Bronchial epithelial cell (primary cell): ENCODE measurements at places on chromosomes 7 and 10.

GRCh38 chr10:103605359-103606096 lies 112.0 kb downstream of the NEURL1 start:
- DNase-seq: peak; percentile 25

DNA sequence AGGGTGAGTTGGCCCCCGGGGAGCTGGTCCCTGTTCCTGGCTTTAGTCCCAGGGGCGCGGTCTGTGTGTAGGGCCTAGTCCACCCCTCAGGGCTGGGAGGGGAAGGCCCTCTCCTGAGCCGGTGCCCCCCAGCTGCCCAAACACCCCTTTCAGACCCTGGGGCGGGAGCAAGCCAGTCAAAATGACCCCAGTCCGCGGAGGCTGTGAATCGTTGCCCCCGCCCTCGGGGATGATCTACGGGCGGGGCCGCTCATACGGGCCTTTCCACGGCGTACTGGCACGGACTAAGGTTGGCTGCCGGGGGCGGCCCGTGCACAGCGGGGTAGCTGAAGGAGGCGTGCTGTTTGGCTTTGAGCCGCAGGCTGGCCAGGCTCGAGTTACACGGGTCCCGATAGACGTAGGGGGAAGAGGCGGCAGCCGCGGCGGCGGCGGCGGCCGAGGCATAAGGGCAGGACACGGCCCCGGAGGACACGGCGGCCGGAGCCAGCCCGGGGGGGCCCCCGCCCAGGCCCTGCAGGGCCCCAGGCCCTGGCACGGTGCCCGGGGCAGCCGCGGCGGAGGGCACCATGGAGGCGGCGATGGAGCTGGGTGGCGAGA lies 4.3 kb downstream of the ELOVL3 start:
- DNase-seq: peak; percentile 29

DNA sequence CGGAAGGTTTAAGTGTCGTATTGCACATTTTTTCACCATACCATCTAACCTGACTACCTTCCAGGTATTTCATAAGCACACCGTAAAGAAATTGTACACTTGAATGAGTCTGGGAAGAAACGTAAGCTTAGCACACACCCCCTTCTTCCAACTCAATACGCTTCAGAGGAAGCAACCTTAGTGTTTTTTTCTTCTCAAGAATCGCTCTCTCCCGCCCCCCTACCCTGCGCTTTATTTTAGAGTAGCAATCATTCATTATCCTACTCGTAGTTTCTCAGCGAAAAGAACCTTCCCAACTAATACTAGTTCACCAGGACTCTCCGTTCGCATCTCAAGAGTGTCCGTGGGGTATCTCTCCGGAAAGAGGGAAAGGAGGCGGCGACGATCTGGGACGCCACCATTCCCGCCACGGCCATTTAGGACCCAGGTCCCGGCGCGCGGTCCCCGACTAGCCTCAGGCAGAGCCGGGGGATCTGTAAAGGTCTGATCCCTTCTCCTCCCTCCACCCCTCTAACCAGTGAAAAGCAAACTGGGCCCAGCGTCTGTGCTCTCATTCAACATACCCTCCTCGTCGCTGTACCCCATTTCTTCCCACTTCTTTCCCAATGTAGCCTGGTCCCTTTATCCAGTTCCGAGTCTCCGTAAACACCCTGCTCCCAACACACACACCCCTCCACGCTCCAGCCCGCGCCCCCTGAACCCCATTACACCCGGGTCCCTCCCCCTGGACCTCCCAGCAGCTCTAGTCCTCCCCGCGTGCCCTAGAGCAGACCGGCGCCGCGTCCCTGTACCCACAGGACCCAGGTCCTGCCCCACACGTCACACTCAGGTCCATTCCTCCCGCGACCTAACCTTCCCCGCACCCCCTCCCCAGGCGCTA lies 16.0 kb downstream of the MYOZ1 start:
- peak; percentile 68 for DNase-seq

DNA sequence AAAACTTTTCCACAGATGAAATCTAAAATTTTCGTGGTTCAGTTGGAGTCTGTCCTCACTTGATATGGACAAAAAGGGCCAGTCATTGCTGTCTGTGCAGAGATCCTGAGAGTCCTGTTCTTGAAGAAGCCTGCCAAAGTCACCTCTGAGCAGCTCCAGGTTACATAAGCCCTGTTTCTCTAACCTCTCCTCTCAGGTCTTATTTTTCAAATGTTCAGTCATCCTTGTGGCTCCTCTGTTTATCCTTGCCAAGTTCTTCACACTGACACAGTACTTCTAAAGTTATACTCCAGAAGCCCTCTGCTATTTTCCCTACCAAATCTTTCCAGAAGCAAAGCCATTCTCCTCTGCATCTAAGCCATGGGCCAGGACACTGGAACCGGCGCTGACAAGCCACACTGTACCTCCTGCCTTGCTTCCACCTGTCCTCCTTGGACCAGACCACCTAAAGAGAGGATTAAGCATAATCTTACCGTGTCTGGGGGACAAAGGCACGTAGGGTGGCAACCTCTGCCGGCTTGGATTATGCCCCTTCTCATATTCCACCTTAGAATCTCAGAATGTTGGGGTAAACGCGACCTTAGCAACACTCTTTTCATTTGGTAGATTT lies 161.6 kb downstream of the JAZF1 start:
- no peak for DNase-seq

DNA sequence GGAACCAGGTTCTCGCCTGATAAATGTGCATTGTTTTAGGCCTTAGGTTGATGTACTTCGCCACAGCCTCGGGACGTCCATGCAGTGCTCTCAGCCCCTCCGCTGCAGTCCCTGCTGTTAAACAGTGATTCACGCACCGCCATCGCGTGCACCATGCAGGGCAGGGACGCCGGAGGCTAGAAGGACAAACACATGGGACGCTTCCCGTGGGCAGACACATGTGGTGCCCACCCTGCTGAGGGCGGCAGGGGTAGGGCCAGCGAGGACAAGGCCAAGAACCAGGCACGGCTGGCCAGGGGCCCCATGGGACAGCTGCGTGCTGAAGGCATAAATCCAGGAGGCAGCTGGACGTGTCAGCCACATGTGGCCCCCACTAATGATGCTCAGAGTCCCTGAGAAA lies 394.7 kb downstream of the PTPRN2 start:
- DNase-seq: no peak

DNA sequence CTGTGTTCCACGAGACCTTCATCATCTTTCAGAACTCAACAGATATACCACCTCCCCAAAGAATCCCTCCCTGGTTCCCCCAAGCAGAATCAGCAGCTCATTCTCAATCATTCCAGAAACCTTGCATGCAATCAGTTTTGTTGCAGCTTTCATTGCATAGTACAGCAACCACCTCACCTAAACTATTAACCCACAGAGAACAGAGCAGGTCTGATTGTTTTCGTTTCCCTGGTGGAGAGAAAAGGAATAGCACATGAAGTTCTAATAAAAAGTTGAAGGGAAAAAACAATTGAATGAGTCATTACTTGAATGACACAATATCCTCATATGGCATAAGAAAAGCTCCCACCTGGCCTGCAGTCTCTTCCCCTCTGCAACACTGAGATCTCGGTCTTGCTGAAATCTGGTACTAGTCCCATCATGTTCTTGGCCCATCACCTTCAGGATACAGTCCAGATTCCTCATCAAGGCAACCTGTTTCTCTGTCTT lies 147.1 kb upstream of the GDF10 start:
- peak; percentile 88 for DNase-seq

DNA sequence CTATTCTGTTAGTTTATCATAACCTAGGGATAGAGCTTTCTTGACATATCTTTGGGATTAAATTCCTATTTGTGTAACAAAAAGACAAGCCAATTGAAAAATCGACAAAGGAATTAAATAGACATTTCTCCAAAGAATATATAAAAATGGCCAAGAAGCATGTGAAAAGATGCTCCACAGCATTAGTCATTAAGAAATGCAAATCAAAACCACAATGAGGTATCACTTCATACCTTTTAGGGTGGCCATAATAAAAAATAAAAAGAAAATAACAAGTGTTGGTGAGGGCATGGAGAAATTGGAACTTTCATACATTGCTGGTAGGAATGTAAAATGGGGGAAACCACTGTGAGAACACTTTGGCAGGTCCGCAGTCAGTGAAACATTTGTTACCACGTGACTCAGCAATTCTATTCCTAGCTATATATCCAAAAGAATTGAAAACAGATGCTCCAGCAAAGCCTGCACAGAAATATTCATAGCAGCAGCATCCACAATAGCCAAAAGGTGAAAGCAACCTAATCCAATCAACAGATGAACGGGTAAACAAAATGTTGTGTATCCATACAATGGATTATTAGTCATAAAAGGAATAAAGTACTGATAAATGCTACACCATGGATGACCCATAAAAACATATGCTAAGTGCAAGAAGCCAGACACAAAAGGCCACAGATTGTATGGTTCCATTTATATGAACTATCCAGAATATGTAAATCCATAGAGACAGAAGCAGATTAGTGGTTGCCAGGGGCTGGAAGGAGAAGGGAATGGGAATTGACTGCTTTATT lies 20.5 kb downstream of the SPAG6 start:
- DNase-seq: no peak

- DNase-seq: peak; percentile 31
These were observed 271.6 kb upstream of the SLC26A5 start for GRCh38 chr7:103717574-103717973.

GRCh38 chr7:126843336-126843735 lies 409.4 kb downstream of the GRM8 start:
- DNase-seq: no peak

GRCh38 chr10:122170802-122171201 lies 100.3 kb upstream of the BTBD16 start:
- DNase-seq: no peak

- DNase-seq: no peak
These were observed 636.7 kb upstream of the SEMA3D start for GRCh38 chr7:85823396-85824080.

DNA sequence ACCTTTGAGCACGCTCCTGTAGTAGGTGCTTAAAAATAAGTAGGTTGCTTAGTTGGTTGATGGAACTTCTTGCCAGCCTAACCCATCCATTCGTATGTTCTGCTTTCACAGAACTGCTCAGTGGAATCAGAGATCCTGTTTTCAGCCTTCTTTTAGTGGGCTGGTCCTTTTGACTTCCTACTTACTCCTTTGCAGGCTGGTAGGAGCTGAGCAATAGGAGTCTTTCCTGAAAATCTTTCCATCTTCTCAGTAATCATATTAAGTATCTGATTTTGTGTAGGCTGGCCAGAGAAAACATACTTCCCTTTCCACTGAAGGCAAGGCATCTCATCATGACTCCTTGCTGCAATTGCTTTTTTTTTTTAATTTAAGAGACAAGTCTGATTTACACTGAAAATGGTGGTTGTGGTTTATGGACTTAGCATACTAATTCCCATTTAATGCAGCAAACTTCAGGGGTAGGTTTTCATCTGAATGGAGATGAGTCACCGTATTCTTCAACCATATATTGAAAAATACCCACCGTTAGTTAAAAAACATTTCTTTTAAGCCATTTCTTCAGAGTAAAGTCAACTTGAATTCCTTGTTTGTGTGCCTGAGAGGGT lies 208.0 kb downstream of the ZNF365 start:
- no peak for DNase-seq

GRCh38 chr10:87842776-87843497 lies 20.4 kb downstream of the KLLN start:
- DNase-seq: peak; percentile 88

GRCh38 chr10:25441270-25441669 lies 266.5 kb downstream of the GPR158 start:
- DNase-seq: no peak

GRCh38 chr7:49855281-49855980 lies 82.0 kb downstream of the VWC2 start:
- no peak for DNase-seq

GRCh38 chr7:14834883-14835282 lies 67.7 kb downstream of the DGKB start:
- peak; percentile 72 for DNase-seq

DNA sequence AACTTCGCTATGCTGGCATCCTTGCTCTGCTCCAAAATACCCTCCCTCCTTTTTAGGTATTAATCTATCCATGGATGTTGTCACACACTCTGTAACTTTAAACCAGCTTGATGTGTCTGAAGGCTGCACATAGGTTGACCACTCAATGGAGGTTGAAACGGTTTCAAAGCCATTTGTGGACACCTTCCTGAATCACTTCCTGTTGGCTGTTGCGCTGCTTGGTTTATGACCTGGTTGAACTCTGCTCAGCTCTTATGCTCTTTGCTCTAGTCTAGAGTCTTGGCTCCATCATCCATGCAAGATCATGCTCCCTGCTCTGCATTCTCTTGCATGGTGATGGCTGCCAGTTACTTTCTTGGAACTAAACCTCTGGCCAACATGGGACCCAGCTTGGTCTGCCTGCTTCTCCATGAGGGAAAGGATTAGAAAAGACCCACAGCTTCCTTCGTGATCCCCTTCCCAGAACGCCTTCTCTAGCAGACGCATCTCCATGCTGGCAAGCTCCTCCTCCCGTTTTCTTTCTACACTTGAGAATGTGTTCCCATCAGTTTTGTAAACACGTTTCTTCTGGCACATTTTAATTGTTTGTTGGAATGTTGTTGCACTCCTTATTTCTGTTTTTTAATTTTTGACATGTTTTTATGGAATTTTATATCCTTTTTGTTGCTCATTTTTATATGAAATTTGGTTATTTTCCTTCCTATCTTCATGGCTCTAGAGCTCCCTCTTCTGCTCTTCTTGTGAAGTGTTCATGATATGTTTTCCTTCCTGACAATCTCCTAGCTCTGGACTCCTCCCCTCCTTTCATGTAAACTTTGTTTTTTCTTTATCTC lies 149.8 kb downstream of the XPNPEP1 start:
- peak; percentile 37 for DNase-seq

DNA sequence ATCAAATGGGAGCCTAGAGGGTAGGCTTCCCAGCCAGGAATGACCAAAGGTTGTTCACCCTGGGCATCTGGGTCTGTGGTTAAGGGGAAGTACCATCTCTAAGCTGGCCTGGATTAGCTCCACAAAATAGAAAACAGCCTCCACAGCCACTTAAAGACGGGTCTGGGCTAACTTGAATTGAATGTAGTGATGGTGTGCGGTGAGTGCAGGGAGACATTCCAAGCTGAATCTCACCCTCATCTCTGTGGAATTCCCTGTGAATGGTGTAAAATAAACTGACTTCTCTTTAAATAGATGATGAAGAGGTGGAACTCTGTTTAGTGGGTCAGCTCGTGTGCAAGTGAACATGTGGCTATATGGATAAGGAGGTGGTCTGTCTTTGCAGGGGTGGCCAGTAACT lies 251.0 kb downstream of the DYNC1I1 start:
- DNase-seq: no peak

DNA sequence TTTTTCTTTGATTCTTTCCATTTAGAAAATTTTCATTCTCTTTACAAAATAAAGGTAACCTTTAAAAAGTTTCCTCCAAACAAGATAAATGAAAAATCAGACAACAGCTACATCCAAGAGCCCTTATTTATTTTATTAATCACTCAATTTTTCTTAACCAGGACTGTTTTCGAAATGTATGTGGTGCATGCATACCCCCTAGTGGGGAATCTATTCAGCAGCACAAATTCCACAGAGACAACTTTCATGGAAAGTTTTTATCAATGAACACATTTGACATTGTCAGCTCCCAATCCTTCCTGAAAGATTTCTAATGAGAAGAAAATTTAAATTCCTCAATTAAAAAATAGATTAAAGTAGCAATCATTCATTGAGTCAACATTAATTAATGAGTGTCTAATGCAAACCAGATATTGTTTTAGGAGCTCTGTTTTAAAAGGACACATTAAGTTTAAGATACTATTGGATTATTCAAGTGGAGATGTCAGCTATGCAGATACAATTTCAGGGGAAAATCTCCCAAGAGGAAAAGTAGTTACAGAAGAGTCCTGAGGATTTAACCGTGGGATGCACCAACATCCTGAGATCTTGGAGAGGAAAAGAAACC lies 5.2 kb upstream of the HTR7 start:
- DNase-seq: peak; percentile 61

GRCh38 chr7:126016722-126017121 lies 1087.1 kb upstream of the POT1 start:
- no peak for DNase-seq
